Activated CD8-positive, alpha-beta T cell treated with anti-CD3 and anti-CD28 coated beads, Interleukin-2, amount 10 ng/mL, durations not matched to agents 7 days and 5 days (primary cell): ENCODE measurements at places on chromosomes 12 and 14. TPM values are rescaled to one million over a fixed set of nuclear protein-coding genes. Genes with fewer than 3 reads are reported as not detected.

- H3K27me3 ChIP-seq: no peaks in the 10 kb centered on the region
- no peaks in the 10 kb centered on the region for H3K36me3 ChIP-seq
- H3K27ac ChIP-seq: no peak overlapping the region
- peaks cover 7% of the 10 kb centered on the region for H3K4me1 ChIP-seq
- H3K4me3 ChIP-seq: no peak overlapping the region
Measured at GRCh38 chr12:105026411-105026810, 40.3 kb downstream of the NOPCHAP1 start.

GRCh38 chr12:101732318-101732717 lies 6.9 kb downstream of the SYCP3 start:
- no peaks in the 10 kb centered on the region for H3K4me1 ChIP-seq
- no peak overlapping the region for H3K4me3 ChIP-seq
- DNase-seq: no peak
- H3K27ac ChIP-seq: no peak overlapping the region
- H3K36me3 ChIP-seq: peaks cover 18% of the 10 kb centered on the region

DNA sequence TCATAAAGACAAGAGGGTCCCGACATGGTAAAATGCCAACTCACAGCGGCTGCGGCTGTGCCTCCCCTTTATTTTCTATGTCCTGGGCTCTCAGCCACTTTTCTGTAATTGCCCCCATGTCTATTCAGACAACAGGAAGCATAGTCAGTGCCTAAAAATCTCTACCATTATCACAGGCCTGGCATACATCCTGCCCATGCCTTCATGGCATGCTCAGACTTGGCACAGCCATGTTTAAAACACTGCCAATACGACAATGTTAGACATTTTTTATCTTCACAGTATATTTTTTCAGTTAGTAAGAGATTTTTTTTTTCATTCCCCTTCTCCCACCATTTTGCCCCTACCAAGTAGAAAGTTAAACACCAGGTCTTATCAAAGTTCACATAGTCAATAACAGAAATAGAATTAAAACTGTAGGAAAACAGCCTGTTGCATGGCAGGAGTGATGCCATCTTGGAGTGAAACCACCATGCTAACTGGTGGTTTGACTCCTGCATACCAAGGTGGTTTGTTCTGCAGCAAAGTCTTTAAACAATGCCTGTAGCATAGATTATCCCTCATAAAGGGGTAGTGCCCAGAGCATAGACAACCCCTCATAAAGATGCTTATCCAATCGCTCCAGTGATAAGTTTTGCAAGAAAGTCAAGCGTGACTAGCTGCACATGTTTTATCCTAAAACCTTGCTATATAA lies 18.9 kb upstream of the CERS5 start:
- H3K36me3 ChIP-seq: peaks cover 7% of the 10 kb centered on the region
- no peak overlapping the region for H3K27ac ChIP-seq
- H3K4me1 ChIP-seq: peaks cover 50% of the 10 kb centered on the region
- no peak for DNase-seq
- H3K27me3 ChIP-seq: no peaks in the 10 kb centered on the region
- no peak overlapping the region for H3K4me3 ChIP-seq

- H3K36me3 ChIP-seq: peaks cover 26% of the 10 kb centered on the region
- peak overlapping the region; percentile 74 for H3K4me3 ChIP-seq
- no peak for DNase-seq
- no peaks in the 10 kb centered on the region for H3K27me3 ChIP-seq
Measured at GRCh38 chr12:132690112-132690511, 2.7 kb downstream of the PXMP2 start.

DNA sequence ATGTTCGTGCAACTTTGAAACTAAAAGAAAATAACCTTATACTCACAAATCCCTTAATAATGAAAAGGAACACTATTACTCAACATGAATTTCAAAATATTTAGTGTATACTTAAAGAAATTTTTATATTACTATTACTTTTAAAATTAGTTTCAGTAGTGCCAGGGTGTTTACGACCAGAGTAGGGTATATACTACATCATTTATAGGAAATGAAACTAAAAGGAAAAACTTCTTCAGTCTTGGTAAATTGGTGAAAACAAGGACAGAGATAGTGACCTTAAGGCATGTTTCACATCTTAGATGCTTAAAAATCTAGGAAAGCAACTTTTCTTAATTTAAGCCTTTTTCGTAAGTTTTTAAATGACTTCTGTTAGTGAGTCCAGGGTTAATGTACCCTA lies 4.5 kb downstream of the USP15 start:
- peaks cover 62% of the 10 kb centered on the region for H3K4me1 ChIP-seq
- peak overlapping the region; percentile 94 for H3K27ac ChIP-seq
- no peaks in the 10 kb centered on the region for H3K27me3 ChIP-seq
- H3K4me3 ChIP-seq: peak overlapping the region; percentile 90
- peaks cover 52% of the 10 kb centered on the region for H3K36me3 ChIP-seq

FOXN4 gene
- total RNA-seq: not detected

PAX9 gene
- not detected for total RNA-seq

TSPAN19 gene
- total RNA-seq: not detected

PRPF40B gene
- 14.4 TPM for total RNA-seq
